ENCODE measurements at places on chromosomes 2 and 18.

GRCh38 chr2:149064365-149064841 is 25.9 kb downstream of the LYPD6B start:
- DNase-seq: no peak

GRCh38 chr2:41598161-41598894 is 449.5 kb upstream of the PKDCC start:
- DNase-seq: no peak

GRCh38 chr2:129678751-129679150 is 300.7 kb upstream of the RAB6C start:
- DNase-seq: no peak

- DNase-seq: no peak
These were observed 215.0 kb downstream of the SUCLG1 start for GRCh38 chr2:84243788-84244733.

DNA sequence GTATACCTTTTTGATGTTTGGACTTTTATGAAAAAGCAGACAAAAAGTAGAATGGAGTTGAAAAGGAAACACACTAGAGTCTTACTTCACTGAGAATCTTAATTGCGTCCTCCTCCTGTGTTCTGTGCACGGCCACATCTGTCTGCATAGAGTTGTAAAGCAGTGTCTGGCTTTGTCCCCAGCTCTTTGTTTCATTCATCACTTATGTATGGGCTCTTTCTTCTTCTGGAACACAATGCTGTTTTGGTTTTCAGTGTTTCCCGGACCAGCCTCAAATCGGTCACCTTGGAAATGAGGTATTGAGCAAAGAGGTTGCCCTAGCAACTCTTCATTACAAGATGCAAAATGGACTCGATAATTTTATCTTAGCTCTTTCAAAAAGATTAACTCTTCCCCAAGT is 104.3 kb upstream of the CNGA3 start:
- no peak for DNase-seq

DNA sequence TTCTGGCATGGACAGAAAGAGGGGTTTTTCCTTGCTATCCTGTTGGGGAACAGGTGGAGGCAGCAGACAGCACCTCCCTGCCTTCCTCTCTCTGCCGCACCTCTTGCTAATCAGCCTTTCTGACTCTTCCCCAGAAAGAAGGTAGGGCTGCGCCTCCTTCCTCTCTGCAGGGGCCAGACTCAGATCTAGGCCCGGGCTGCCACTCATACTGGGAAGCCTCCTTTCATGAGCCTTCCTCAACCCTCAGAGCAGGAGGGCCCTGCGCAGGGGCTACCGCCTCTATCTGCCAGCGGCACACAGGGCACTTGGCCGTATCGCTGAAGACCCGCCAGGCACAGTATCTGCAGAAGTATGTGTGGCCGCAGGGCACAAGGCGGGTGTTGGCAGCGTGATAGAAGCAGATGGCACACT is 7.1 kb downstream of the NEURL3 start:
- no peak for DNase-seq

- no peak for DNase-seq
These were observed 87.7 kb downstream of the PRKRA start for GRCh38 chr2:178363252-178363651.

- peak; percentile 84 for DNase-seq
These were observed 217.3 kb upstream of the HS6ST1 start for GRCh38 chr2:128535953-128536352.

- no peak for DNase-seq
These were observed 839.9 kb downstream of the BCL11A start for GRCh38 chr2:59713577-59713976.

GRCh38 chr18:21980744-21981143 is 188.6 kb upstream of the GATA6 start:
- no peak for DNase-seq

- DNase-seq: no peak
These were observed 12.4 kb downstream of the IL37 start for GRCh38 chr2:112923237-112923966.

- DNase-seq: no peak
These were observed 104.1 kb upstream of the ITPRID2 start for GRCh38 chr2:181787310-181788048.

DNA sequence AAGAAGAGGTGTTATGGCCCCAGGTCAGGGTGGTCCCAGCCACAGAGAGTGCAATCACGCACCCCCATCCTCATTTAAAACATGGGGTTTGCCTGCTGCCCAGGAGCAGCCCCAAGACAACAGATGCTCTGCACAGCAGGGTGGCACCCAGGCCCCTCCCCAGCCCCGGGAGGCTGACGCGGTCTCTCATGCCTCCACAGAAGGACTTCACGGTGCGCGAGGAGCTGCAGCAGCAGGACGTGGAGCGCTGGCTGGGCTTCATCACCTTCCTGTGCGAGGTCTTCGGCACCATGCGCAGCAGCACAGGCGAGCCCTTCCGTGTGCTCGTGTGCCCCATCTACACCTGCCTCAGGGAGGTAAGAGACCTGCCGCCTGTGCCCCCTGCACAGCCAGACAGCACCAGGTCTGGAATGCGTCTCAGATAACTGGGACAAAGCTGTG is 133.7 kb downstream of the SMAD7 start:
- DNase-seq: no peak

DNA sequence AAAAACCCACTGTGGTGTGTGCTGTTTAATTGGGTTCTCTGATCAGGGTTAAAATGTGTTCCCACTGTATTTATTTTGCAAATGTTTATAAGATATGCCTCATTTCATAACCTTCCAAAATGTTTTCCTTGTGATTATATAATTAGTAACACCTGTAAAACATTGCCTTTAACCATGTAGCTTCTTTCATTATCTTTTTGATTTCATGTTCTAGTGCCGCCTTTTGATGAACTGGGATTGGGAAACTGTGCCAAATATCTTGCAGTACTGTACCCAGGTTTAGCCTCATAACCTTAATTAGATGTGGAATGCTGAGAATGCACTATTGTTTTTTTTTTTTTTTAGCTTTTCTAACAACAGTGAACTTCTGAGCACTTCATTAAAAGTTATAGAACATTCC is 96.9 kb downstream of the TANC1 start:
- peak; percentile 52 for DNase-seq

DNA sequence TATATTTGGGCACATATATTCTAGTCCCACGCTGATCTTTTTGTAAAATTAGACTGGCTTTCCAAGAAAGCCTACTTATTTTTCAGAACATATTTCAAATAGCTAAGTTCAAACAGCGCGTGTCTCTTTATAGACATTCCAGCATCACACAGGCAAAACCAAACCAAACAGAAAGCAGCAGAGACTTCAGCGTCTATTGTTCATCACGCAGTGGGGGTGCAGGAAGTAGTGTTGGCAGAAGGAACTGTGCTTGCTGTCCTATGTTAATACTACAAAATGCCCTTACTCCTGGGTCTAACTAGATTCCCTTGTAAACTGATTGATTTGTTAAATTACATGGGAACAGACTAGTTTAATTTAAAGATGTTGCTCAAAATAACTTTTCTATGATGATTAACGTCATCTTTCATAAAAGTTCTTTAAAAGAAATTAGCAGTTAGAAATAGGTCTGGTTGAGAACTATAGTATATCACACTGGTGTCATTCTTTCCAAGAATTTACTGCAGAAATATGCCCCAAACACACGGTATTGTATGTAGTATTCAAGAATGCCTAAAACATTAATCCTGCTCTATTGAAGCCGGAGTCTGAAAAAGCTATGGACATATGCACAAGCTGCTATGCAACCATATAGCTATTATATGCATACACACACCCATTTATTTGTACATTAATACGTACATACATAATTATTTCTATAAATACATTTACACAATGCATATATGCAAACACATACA is 436.3 kb downstream of the CBLN2 start:
- no peak for DNase-seq
